ENCODE measurements at places on chromosomes 6 and 20.

DNA sequence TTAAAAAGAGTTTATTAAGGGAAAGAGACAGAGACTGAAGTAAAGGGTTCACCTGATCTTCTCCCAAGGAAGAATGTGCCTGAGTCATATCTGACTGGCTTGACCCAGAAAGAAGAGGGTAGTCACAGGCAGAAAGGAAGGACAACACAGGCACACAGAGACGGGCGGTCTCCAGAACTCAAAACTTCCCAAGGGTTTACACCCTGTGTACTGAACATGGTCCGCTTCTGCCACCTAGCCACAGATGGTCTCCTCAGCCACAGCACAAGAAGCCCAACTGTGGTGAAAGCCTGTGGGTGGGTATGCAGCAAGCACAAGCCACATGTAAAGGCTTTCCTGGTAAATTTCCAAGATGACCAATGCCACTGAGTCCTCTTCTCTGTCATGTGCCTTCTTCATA, 17.2 kb downstream of the UNC5CL start:
- no peak for DNase-seq

- no peak for DNase-seq
Measured at GRCh38 chr6:168208854-168209253, 110.7 kb downstream of the DACT2 start.

DNA sequence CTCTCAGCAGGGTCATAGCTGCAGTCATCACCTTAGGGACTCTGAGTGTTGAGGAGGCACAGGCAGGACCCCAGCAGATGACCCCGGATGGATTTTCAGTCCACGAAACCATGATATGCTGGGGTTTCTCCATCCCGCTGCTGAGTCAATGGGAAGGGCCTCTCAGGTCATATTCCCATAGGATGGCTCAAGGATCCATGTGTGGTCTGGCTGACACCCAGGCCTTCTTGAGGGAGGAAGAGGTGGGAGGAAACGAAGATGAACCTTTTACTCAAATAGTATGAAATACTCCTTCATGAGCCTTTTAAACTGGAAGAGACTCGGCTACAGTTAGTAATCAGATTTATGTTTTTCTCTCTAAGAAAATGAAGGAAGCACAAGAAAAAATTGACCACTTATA, 10.3 kb upstream of the RALY start:
- DNase-seq: no peak

GRCh38 chr6:18245642-18246041, 18.7 kb downstream of the DEK start:
- DNase-seq: peak; percentile 46

- DNase-seq: no peak
Measured at GRCh38 chr20:61881416-61881815, 184.3 kb downstream of the TAF4 start.

- no peak for DNase-seq
Measured at GRCh38 chr6:149480502-149481280, 4.1 kb downstream of the ZC3H12D start.

- no peak for DNase-seq
Measured at GRCh38 chr6:73180076-73180738, 45.1 kb downstream of the KHDC1L start.

GRCh38 chr6:43923376-43924221, 153.6 kb downstream of the VEGFA start:
- no peak for DNase-seq

DNA sequence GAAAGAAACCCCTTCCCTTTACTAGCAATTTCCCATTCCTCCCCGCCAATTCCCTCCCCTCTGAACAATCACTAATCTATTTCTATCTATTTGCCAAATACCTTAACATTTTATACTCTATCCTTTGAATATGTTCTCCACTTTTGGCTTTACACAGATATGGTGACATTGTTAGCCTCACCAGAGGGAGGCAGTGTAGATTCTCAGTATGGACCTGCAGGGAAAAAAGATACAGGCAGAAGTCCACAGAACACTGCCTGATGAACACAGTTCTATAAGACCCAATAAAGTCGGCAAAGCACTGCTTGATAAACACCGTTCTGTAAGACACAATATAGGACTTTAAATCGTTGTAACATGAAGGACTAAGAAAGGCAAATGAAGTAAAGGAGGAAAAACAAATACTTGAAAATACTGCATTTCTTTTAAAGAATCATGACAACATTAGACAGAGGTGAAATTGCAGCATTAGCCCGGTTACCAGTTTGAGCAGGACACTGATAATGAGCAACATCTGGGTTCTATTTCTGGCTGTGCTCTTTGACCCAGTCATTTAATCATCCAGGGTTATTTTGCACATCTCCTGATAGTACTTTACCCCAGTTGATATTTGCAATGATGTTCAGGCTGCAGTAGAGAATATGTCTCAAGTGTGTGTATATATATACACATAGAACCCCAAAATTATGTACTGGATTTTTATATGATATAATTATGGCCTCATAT, 296.8 kb downstream of the UTRN start:
- DNase-seq: no peak

- DNase-seq: no peak
Measured at GRCh38 chr6:131366223-131366622, 206.8 kb upstream of the ARG1 start.

GRCh38 chr6:112439010-112439409, 91.9 kb downstream of the RFPL4B start:
- no peak for DNase-seq

- no peak for DNase-seq
Measured at GRCh38 chr6:113893866-113894265, 36.7 kb downstream of the MARCKS start.

All from activated T-cell treated with anti-CD3 and anti-CD28 coated beads for 48 hours (primary cell).